Osteocyte (in vitro differentiated cells): ENCODE measurements at places on chromosomes 12 and 14. TPM values are rescaled to one million over a fixed set of nuclear protein-coding genes. Genes with fewer than 3 reads are reported as not detected.

GRCh38 chr12:10160617-10161385 lies 11.1 kb downstream of the OLR1 start:
- peaks cover 31% of the 10 kb centered on the region for H3K27me3 ChIP-seq
- no peak overlapping the region for H3K4me3 ChIP-seq

DNA sequence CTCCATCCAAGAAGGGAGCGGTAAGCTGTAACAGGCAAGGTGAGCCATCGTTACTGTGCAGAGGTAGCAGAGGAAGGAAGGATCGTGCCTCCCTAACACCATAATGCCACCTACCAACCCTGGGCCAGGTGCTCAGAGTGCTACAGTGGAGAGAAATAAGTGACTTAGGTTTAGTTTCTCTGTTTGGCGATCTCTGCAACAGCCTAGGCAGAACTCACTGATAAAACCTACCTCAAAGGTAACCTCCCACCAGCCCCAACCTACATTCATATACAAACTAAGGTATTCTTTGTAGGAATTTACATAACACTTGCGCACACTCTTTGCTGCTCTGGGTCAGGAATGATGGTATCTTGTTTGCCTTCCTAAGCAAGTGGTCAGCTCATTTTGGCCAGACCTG lies 93.4 kb upstream of the TMEM132D start:
- H3K4me1 ChIP-seq, result no peaks in the 10 kb centered on the region
- no peaks in the 10 kb centered on the region for H3K27me3 ChIP-seq
- H3K36me3 ChIP-seq, result no peaks in the 10 kb centered on the region
- H3K4me3 ChIP-seq, result no peak overlapping the region
- no peak for DNase-seq
- no peak overlapping the region for H3K27ac ChIP-seq

DNA sequence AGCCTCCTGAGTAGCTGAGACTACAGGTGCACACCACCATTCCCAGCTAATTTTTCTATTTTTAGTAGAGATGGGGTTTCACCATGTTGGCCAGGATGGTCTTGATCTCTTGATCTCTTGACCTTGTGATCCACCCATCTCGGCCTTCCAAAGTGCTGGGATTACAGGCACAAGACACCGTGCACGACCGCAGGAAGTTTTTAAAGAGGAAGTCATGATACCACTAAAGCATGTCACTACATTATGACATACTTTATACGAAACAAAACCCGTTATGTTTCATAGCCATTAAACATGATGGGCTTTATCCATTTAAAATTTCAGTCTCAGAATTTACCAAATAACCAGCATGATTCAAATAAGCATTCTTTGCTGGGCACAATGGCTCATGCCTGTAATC lies 83.8 kb upstream of the DUSP6 start:
- no peak for DNase-seq
- peaks cover 14% of the 10 kb centered on the region for H3K4me1 ChIP-seq

GRCh38 chr12:98274430-98275130 lies 240.8 kb upstream of the TMPO start:
- H3K27me3 ChIP-seq, result peaks cover 4% of the 10 kb centered on the region
- no peaks in the 10 kb centered on the region for H3K4me1 ChIP-seq
- DNase-seq, result no peak
- no peaks in the 10 kb centered on the region for H3K36me3 ChIP-seq
- no peak overlapping the region for H3K27ac ChIP-seq

The EGLN3 gene
- total RNA-seq, result 0.37 and 0.38 TPM in 2 replicates

DNA sequence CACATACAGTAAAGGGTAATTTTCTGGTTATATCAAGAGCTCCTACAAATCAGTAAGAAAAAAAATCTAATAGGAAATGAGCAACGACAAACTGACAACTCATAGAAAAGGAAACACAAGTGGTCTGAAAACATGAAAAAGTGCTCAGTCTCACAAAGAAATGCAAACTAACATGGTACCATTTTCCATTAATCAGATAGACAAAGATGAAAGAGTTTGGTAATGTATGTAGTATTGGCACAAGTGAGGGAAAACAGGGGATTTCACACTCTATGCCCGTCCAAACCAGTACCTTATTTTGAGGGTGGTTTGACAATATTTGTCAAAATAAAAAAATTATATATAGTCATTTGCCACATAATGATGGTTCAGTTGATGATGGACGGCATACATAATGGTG lies 13.2 kb downstream of the PTPN11 start:
- no peak overlapping the region for H3K4me3 ChIP-seq
- no peaks in the 10 kb centered on the region for H3K27me3 ChIP-seq

The SOAT2 gene
- total RNA-seq, result not detected in 2 replicates

The BEGAIN gene
- 7.0 and 8.5 TPM in 2 replicates for total RNA-seq

GRCh38 chr14:29637411-29637810 lies 290.2 kb downstream of the PRKD1 start:
- DNase-seq, result no peak
- H3K27me3 ChIP-seq, result no peaks in the 10 kb centered on the region
- H3K27ac ChIP-seq, result peak overlapping the region; percentile 5
- H3K36me3 ChIP-seq, result no peaks in the 10 kb centered on the region

The TMEM179 gene
- total RNA-seq, result not detected in 2 replicates

The GPRC5D gene
- total RNA-seq, result not detected in 2 replicates

The TMEM52B gene
- not detected in 2 replicates for total RNA-seq

- H3K4me3 ChIP-seq, result no peak overlapping the region
- no peak overlapping the region for H3K27ac ChIP-seq
- H3K27me3 ChIP-seq, result no peaks in the 10 kb centered on the region
- DNase-seq, result no peak
- peaks cover 23% of the 10 kb centered on the region for H3K36me3 ChIP-seq
- peaks cover 10% of the 10 kb centered on the region for H3K4me1 ChIP-seq
Observed at GRCh38 chr12:62771828-62772227, 163.1 kb downstream of the PPM1H start.

DNA sequence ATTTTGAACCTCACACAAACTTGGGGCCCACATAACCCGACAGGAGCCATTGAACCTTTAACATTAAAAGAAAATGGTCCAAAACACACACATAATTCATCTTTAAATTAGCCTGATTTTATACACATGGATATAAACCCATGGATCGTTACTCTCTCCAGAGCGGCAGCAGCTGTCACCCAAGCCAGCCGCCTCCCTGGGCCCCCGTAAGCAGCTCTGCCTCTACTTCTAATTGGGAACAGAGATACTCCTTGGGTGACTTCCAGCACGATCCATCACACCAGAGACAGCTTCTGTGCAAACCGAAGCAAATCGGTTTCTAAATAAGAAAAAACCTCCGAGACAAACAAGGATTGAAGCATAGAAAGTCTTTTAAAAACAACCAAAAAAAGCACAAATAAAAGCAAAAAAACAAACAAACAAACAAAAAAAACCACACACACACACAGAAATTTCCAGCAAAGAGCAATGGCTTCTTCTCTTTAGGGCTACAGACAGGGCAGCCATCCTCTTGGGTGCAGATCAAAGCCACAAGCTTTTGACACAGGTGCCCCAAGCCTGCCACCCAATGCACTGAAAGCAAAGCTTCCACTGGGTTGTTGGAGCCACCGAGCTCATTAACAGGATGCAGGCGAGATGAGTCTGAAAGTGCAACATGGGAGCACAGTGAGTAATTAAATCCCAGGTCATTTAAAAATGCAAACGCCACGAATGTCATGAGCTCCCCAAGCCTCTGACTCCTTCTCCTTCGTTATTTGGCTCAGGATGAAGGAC lies 156.9 kb downstream of the DPF3 start:
- no peaks in the 10 kb centered on the region for H3K36me3 ChIP-seq
- peaks cover 8% of the 10 kb centered on the region for H3K4me1 ChIP-seq
- DNase-seq, result no peak
- H3K27ac ChIP-seq, result no peak overlapping the region
- no peak overlapping the region for H3K4me3 ChIP-seq
- H3K27me3 ChIP-seq, result no peaks in the 10 kb centered on the region

GRCh38 chr12:117977373-117977772 lies 8.6 kb upstream of the KSR2 start:
- no peak for DNase-seq
- no peaks in the 10 kb centered on the region for H3K36me3 ChIP-seq
- no peak overlapping the region for H3K4me3 ChIP-seq
- H3K27ac ChIP-seq, result no peak overlapping the region
- H3K4me1 ChIP-seq, result no peaks in the 10 kb centered on the region
- peaks cover 4% of the 10 kb centered on the region for H3K27me3 ChIP-seq

DNA sequence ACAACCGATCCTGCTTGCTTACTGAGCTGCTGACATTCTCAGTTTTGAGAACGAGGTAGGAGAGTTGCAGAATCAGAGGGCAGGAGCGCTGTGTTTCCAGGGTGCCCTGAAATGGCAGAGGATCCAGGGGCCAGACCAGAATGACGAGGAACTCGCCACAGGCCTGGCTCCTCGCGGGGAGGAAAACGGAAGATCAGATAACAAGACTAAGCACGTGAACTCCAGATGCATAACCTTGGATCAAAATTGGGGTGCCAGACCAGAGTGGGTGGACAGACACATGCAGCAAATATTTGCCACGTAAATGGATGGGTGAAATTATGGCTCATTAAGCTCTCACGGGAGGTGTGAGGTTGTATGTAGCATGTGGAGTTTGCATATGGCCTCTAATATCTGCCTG lies 46.5 kb downstream of the ELK3 start:
- no peak for DNase-seq
- H3K4me1 ChIP-seq, result peaks cover 74% of the 10 kb centered on the region
- H3K27ac ChIP-seq, result peak overlapping the region; percentile 48

GRCh38 chr14:68293404-68293803 lies 473.8 kb downstream of the RAD51B start:
- no peak overlapping the region for H3K4me3 ChIP-seq
- H3K27ac ChIP-seq, result no peak overlapping the region
- peaks cover 6% of the 10 kb centered on the region for H3K4me1 ChIP-seq
- DNase-seq, result no peak
- H3K27me3 ChIP-seq, result no peaks in the 10 kb centered on the region
- H3K36me3 ChIP-seq, result peaks cover 4% of the 10 kb centered on the region

The FSCB gene
- total RNA-seq, result not detected in 2 replicates

DNA sequence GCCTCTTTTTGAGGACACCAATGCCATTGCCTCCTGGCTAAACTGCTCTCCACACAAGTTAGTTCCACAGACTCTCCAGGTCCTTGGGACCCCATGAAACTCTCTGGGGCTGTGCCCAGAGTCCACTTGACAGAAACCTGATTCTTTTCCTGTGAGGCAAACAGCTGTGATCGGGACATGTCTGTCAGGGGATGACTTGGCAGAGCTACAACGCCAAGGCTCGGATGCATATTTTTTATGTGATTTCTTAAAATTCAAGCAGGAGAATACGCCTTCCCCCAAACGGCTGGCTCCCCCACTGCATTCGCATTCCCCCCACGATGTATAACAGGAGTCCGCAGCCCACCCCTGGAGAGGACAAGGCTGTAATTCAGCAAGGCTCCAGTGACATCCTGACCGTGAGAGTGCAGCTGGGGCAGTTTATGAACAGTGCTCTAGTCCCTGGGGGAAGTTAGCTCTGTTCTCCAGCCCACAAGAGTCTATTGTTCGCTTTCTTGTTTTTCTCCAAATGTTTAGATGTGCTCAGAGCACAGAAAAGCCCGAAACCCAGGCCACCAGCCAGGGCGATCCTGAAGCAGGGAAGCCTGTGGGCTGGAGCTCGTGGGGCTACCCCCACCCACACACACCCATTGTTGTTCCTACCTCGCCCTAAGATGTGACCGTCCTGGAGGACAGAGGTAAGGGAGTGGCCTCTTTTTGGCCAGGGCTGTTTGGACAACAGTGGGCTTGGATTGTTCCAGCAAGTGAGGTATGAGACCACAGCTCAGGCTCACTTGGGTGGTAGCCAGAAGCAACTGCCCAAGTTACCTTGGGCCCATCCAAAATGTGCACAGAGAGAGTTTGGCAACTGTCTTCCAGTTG lies 159.5 kb downstream of the ZFP36L1 start:
- no peaks in the 10 kb centered on the region for H3K36me3 ChIP-seq
- H3K4me3 ChIP-seq, result no peak overlapping the region
- H3K27ac ChIP-seq, result peak overlapping the region; percentile 83

The RND1 gene
- 0.89 and 1.0 TPM in 2 replicates for total RNA-seq

- peaks cover under 1% of the 10 kb centered on the region for H3K36me3 ChIP-seq
- H3K27ac ChIP-seq, result peak within 1 kb of the TSS; percentile 96
- no peak for DNase-seq
- peaks cover 44% of the 10 kb centered on the region for H3K4me1 ChIP-seq
- H3K4me3 ChIP-seq, result peak within 1 kb of the TSS; percentile 78
Observed at GRCh38 chr12:53499266-53500141, at the start of gene MAP3K12. TSS of gene MAP3K12 (minus strand) at chr12:53499458. CDS start at chr12:53487391, 12,067 bp downstream.

DNA sequence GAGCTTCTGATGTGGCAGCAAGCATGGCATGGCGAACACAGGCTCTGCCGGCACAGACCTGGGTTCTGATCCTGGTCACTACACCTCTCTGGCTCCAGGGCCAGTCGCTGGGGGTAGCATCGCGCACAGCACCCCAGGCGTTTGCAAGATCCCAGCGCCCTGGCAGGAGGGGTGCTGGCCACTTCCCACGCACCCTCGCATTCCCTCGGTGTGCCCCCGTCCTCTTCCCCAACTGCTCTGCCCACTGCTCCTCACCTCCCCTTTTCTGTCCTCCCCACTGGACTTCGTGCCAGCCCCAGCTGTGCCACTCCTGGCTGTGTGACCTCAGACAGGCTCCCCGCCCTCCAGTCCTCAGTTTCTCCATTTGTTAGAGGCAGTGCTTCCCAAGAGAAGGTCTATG lies 2.8 kb downstream of the CDK2AP1 start:
- H3K4me3 ChIP-seq, result peak overlapping the region; percentile 91
- H3K27me3 ChIP-seq, result no peaks in the 10 kb centered on the region
- peak overlapping the region; percentile 94 for H3K27ac ChIP-seq
